ENCODE measurements at places on chromosomes 4 and X. TPM values are rescaled to one million over a fixed set of nuclear protein-coding genes. Genes with fewer than 3 reads are reported as not detected.

The TMPRSS11D gene
- total RNA-seq = 0.73 TPM

The TMEM154 gene
- total RNA-seq = 121 TPM

The KIT gene
- total RNA-seq = 72.7 TPM

The FAM9C gene
- total RNA-seq = not detected

The BTC gene
- 6.5 TPM for total RNA-seq

The ZNF674 gene
- 4.9 TPM for total RNA-seq

The MAGEA11 gene
- total RNA-seq = 0.26 TPM

The TET2 gene
- 69.0 TPM for total RNA-seq

The RADX gene
- total RNA-seq = 5.5 TPM

The MTMR1 gene
- 54.4 TPM for total RNA-seq

DNA sequence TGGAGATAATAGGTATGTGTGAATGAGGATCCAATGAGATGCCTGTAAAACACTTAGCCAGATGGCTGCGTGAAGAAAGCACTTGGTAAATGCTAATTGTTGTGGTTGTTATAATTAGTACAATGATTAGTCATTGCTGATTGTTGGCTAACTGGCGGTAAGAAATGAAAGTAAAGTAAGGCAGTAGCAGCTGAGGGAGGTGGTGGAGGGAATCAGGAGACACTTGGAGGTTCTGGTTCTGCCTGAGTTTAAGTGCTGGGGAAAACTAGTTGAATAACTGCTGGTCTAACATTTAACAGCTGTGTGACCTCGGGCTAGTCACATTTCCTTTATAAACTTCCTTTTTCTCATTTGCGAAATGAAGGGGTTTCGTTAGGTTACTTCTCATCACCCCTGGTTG, 30.9 kb downstream of the CD38 start:
- DNase-seq = no peak

DNA sequence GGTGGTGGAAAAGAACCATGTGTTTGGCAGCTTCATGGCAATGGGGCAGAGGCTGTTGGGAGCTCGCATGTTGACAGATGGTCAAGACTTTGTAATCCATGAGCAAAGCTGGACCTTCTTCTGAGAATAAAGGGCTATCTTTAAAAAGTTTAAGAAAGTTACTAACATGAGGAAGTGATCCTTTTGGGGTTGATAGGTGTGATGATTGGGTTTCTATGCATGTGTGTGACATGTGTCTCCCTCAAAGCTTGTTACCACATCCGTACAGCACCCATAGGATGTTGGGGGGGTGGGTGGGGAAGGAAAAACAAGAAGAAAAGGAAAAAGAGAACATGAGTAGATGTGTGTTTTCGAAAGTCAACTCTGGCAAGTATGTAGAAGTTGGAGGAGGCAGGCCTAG, 123.0 kb upstream of the TLR3 start:
- no peak for DNase-seq

- no peak for DNase-seq
Measured at GRCh38 chr4:53314252-53314651, 51.6 kb downstream of the SCFD2 start.

- no peak for DNase-seq
Measured at GRCh38 chr4:80183250-80184052, 13.9 kb upstream of the PRDM8 start.

GRCh38 chr4:36178484-36178883, 65.8 kb downstream of the ARAP2 start:
- DNase-seq = no peak

DNA sequence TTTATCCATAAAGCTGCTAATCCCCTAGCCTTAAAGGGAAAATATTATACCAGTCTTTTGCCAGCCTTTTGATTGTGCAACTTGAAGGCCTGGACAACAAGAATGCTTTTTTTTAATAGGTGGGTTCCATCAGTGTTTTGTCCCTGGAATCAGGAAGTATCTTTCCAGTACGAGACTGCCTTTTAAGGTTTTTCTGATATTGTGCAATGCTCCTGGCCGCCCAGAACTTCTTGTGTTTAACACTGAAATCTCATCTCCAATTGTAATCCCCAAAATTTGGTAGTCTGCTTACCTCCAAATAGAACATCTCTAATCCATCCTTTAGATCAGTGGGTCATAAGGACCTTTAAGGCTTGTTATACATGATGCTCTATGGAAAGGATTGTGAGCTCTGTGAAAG, 256.7 kb downstream of the NAF1 start:
- no peak for DNase-seq

DNA sequence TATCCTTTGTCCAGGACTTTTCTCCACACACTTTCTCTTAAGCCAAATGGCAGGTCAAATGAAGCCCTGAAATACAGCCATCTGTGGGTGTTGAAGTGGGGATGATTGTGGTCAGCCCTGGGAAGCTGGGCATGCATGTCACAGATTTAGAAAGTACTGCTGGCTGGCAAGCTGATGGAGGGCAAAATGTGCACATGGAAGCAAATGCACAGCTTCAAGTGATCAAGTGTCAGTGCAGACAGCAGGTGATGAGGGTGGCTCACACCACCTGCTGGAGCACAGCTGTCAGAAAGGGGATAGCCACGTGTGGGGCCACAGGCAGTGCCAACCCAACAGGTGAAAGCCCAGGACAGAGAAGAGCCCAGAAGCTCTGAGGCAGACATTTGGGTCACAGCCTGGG, 40.3 kb upstream of the ATXN3L start:
- DNase-seq = no peak

DNA sequence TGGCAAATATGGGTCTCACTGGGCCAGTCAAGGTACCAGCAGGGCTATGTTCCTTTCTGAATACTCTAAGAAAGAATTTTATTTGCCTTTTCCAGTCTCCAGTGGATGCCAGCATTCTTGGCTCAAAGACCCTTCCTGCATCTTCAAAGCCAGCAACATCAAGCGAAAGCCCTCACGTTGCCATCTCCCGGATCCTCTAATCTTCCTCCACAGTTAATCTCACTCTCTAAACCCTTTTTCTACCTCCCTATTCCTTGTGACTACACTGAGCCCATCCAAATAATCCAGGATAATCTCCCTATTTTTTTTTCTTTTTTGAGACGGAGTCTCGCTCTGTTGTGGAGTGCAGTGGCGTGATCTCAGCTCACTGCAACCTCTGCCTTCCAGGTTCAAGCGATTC, 23.4 kb downstream of the RFC1 start:
- DNase-seq = no peak

GRCh38 chrX:38803588-38804431, 2.6 kb downstream of the MID1IP1 start:
- DNase-seq = peak; percentile 88

DNA sequence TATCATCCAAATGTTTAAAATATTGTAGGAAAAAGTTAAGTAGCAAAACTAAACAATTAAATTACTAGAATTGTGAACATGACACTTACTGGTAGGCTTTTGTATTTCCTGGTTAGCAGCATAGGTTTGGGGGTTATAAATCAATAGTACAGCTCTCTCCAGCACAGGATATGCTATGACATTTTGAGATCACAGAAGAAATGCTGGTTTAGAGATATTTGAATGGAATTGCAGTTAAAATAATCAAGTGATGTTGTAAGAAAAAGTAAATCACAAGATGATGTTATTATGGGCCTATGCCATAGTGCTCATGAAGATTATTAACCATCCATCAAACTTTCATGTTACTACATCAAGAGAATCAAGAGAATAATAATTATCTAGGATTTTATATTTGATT, 1079.9 kb upstream of the SLIT2 start:
- DNase-seq = no peak

- DNase-seq = no peak
Measured at GRCh38 chrX:100720301-100720700, 11.6 kb downstream of the SYTL4 start.

DNA sequence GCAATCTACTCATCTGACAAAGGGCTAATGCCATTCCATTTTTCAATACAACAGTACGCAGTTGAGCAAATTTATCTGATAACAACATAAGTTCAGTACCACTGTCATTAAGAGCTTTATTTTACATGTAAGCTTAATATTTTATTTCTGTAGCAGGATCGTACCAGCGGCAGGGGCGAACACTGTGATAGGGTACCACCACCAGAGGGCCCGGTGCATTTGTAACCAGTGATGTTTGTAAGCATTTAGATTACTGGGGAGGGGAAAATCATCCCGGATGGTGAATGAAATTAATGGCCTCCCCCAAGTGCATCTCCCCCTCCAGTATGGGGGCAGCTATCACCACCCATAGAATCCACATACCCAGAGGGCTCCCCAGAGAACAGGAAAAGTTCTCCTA, 179.0 kb downstream of the ADGRA3 start:
- DNase-seq = no peak

DNA sequence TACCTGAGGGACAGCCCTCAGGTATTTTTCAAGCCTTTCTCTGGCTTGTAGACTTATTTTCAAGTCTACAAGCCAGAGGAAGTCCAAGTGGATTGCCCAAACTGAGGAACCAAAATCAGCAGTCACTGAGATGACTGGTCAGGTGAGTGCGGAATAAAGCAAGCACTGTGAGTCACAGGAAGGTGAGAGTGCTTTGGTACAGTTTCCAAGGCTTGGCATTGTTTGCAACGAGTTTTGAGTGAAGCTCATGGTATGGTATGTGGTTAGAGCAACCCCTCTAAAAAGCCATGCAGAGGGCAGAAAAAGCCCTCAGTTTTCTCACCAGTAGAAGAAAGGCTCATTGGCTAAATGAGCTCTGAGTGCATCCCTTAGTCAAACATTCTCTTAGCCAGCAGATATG, 112.8 kb upstream of the EOLA2 start:
- DNase-seq = no peak

DNA sequence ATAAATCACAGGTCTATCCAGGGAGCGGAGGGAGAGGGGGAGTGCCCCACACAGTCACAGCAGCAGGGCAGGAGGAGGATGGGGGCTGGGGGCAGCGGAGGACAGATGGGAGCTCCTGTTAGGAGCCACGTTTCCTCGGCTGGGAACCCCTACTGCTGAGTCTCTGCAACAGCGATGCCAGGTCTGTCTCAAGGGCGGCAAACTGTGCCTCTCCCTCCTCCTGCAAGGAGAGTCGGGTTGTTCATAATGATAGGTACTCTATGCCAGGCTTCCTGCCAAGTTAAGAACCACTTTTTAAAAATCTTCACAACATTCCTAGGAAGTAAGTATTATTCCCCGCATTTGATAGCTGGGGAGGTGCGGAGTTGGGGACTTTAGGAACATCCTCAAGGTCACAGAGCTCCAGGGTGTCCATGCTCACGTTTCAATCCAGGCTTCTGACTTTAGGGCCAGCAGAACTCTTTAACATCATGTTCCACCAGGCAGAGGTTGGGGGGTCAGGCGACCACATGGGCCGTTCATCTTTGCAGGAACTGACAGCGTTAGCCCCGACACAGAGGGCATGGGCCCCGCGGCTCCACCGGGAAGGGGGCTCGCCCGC, 98.3 kb upstream of the MAML3 start:
- DNase-seq = peak; percentile 69

GRCh38 chr4:139902321-139903320, 237.0 kb downstream of the MGST2 start:
- DNase-seq = no peak

- no peak for DNase-seq
Measured at GRCh38 chrX:13279279-13280018, 40.4 kb downstream of the ATXN3L start.

GRCh38 chrX:46125111-46125510, 420.1 kb downstream of the ZNF674 start:
- no peak for DNase-seq

DNA sequence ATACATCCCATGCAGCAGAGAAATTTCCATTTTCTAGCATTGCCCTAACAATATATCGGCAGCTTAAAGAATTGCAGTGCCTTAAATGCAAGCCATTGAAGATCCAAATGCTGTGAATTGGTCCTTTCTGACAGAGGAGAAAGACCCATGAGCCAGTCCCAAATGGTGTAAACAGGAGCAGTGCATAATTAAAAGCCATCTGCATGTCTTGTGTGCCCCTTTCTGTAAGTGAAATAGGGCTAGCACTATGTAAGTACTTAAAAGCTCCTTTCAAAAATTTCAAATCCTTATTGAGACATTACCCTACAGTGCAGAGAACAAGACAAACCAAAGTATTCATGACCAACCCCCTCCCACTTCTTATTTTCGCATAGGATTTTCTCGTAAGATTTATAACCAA, 108.7 kb upstream of the LCORL start:
- no peak for DNase-seq

DNA sequence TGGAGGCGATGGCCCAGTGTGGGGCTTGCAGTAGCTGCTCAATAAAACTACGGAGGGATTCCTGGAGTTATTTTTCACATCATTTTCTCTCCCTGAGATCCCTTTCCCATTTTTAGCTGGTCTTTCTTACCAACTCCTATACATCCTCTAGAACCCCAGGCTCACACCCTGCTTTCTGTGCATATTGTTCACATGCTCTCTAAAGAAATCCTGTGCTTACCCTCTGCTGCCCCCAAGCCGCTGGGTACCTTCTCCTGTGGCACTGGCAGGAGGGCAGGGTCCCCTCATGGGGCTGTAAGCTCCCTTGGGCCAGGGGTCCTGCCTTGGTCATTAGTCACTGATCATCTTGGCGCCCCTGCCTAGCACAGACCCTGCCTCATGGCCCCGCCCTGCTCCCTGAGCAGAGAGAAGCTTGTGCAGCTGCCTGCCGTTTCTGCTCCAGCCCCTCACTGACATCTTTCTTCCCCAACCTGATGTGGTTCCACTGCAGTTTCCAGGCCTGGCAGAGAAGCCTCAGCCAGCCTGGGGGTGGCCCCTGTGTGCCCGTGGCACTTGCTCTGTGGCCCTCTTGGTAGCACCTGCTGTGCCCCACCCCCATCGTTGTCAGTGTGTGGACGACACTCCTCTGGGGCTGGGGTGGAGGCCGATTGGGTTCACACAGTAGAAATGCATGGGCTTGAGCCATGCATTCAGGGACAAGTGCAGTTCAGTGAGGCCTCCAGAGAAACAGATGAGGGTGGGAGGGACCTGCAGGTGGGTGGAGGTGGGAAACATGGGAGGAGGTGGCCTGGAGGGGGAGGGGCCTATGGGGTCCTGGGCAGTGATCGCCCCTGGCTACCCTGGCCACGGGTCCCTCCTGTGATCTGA, 69.5 kb downstream of the WFS1 start:
- no peak for DNase-seq

- DNase-seq = no peak
Measured at GRCh38 chr4:40842725-40843423, 93.1 kb downstream of the NSUN7 start.
